ENCODE measurements at places on chromosomes 5 and 9. TPM values are rescaled to one million over a fixed set of nuclear protein-coding genes. Genes with fewer than 3 reads are reported as not detected.

DNA sequence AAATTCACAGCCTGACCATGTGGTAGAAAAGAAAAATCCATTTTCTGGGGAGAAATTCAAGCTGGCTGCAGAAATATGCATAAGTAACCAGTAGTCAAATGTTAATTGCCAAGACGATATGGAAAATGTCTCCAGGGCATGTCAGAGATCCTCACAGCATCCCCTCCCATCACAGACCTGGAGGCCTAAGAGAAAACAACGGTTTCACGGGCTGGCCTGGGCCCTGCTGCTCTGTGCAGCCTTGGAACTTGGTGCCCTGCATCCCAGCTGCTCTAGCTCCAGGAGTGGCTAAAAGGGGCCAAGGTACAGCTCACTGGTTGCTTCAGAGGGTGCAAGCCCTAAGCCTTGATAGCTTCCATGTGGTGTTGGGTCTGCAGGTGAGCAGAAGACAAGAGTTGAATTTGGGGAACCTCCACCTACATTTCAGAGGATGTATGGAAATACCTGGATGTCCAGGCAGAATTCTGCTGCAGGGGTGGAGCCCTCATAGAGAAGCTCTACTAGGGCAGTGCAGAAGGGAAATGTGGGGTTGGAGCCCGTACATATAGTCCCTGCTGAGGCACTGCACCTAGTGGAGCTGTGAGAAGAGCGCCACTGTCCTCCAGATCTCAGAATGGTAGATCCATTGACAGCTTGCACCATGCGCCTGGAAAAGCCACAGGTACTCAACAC, 49.7 kb downstream of the PTBP3 start:
- no peak for DNase-seq

DNA sequence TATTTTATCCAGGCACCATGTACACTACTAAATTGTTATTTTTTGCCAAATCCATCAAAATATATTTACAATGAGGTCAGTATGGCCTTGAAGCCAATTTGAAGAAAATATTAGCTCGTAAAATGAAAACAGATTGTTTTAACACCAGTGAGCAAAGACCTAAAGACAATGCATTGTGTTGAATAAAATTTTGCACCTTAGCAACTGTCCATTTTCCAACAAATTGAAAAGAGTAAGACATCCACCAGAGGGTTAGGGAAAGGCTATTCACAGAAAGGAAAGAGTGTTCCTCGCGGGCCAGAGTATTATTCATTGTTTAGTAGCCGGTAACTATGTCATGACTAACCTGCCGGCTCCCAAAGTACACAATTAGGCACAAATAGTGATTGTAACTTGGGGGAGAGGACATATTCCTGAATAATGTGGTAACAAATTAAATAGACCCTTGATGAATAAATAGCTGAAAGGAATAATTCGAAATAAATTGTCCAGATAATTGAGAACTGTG, 213.3 kb downstream of the DNAH5 start:
- DNase-seq = no peak

DNA sequence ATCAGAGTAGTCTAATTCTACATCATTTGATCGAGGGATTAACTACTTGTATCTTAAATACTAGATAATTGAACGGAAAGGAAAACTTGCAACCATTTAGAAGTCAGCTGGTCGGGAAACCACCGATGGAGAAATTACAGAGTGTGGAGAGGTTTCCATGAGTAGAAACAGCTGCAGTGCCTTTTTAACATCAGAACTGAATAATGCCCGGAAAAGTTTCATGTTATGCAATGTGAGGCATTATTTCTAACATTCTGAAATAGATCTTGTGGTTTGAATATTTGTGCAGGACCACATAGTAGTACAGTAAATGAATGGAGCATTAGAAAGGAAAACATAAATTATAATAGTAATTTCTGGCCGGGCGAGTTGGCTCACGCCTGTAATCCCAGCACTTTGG, 88.1 kb upstream of the RNF180 start:
- no peak for DNase-seq

Gene FAM221B
- polyA plus RNA-seq = not detected

DNA sequence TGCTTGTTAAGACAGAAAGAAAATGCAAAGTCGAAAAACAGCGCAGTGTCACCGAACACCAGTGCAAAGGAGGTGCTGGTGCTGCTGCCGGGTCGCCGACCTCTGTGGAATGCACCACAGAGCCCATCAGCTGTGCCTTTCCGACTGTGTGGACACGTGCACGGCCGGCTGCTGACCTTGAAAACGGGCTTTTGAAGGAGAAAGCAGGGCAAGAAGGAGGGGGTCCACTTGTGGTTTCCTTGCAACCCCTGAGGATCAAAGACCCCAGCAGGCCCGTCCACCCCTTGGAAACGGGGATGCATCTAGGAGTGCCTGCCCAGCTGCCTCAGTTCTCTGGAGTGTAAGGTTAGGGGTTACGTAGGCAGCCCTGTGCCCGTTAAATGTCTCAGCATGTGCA, 6.2 kb upstream of the OLFM1 start:
- no peak for DNase-seq

DNA sequence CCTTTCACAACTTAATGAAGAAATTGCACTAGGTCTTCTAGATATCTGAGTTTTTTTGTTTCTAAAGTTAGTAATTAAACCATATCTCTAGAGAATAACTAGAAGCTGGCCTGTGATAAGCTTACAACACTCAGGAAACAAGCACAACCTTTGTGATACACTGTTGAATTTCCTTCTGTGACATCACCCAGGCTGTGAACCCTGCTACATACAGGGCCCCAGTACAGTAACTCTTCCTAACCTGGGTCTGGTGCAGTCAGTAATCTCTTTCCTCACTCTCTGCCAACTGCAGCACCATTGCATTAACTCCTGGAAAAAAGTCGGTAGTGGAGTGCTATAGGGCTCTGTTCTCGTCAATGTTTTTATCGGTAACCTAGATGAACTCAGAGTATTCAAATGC, 10.6 kb upstream of the IGFBPL1 start:
- no peak for DNase-seq

Measured in left renal cortex interstitium (tissue), 4 donors.